AG10803 (cell line): ENCODE measurements at places on chromosomes 7 and 10.

GRCh38 chr7:13822678-13823077, 166.8 kb downstream of the ETV1 start:
- DNase-seq, result no peak

- peak; percentile 62 for DNase-seq
Observed at GRCh38 chr7:134724606-134725005, 54.8 kb upstream of the CALD1 start.

GRCh38 chr7:91169830-91170191, 94.4 kb upstream of the FZD1 start:
- no peak for DNase-seq

DNA sequence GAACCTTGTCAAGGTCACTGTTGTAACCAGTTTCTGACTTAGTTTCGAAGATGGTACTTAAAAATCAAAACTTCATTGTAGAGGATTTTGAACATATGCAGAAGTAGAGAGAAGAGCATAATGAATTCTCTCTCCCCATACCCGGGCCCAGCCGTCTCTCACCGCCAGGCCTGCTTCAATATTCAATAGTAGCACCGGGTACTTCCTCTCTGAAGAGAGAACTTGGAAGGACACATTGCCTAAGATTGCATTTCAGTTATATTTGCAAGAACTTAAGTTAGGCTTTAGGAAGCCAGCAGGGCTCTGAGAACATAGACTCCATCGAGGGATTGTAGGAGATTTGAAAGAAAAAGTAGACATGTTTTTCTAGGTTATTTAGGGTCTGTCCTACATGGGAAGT, 19.1 kb downstream of the LMTK2 start:
- no peak for DNase-seq

- peak; percentile 63 for DNase-seq
Observed at GRCh38 chr10:126397156-126397555, 8.9 kb upstream of the ADAM12 start.

DNA sequence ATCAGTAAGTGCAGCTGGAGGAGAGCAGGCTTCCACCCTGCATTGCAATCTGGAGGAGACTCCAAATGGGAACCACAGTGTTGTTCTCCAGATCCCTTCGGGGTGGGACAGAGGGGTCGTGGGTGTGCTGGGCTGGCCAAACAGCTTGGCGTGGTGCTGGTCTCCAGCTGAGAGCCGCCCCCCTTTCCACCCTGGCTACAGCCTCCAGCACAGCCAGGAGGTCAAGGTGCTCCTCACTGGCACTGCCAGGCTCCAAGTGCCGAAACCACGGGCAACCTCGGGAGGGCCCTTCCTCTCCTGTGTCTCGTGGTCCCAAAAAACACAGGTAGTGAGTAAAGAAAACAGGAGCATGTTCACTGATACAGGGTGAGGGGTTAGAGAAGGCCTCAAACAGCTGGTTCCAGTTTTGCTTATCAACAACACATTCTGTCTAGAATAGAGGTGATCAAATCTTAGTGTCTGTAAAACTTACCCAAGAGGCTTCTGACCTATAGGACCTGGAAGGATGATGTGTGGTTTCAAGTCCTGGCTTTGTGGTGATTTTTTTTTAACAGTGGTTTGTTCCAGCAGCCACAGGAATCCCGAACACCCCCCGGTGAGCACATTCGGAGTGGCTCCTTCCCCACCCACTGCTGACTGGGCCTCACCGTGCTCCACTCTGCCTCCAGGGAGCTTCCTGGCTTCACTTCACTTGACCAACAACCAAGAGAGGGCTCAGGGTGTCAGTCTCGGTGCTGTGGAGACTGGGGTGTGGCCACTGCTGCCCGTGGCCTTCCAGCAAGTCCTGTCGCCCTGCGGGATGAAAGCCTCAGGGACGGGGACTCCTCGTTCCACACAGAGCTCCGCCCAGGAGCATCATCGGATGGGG, 31.2 kb upstream of the EN2 start:
- DNase-seq, result peak; percentile 2

DNA sequence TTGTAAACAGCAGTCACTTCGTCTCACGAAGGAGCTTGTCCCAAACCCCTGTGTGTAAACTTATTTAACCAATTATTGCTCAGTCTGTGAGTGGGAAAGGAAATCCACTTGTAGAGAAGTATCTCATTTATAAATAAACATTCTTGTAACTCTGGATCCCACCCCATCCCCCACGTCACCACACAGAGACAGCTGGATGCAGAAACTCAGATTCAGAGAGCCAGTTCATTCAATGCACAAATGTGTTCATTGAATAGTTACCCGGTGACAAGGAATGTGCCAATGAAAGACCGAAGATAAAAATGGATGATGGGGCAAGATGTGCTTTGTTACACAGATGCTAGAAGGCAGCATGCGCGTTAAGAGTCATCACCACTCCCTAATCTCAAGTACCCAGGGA, 8.3 kb upstream of the OCM start:
- no peak for DNase-seq

DNA sequence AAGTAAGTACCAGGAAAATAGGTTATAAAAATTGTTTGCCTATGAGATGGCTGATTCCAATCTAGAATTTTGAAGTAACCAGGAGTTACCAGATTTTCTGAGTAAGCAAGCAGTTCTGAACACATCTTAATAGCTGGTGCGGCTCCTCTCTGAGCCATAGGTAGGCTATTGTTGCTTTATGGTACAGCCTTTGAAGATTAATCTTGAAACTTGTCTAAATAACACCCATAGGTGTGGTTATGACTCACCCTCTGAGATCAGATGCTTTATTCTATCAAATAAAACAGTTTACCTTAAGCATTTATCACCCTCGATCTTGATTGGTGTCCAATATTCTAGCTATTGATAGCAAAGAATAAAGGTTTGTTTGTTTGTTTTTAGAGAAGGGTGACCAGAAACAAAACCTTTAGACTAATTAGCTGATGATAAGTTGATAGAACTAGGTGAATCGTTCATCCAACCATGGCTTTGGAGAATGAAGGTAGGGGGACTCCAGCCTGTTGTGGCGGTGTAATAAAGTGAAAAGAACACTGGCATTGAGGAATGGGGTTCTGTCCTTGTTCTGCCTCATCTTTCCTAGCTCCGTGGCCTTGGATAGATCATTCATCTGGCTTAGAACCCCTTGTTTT, 72.2 kb downstream of the VTI1A start:
- no peak for DNase-seq

DNA sequence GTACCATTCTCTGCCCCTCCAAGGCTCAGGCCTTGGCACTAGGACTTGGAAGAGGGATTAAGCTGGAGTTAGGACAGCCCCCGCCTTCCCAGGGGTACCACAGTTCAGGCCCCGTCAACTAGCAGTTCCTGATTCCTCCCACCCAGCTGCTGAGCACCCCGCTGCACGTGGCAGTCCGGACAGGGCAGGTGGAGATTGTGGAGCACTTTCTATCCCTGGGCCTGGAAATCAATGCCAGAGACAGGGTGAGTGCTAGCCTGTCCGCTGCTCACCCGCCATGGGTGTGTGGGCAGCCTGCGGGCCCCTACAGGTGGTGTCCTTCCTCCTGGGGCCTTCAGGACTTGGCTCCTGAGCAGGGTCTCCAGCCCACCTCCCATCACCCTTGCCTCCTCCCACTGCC, 2.0 kb upstream of the HOGA1 start:
- no peak for DNase-seq

DNA sequence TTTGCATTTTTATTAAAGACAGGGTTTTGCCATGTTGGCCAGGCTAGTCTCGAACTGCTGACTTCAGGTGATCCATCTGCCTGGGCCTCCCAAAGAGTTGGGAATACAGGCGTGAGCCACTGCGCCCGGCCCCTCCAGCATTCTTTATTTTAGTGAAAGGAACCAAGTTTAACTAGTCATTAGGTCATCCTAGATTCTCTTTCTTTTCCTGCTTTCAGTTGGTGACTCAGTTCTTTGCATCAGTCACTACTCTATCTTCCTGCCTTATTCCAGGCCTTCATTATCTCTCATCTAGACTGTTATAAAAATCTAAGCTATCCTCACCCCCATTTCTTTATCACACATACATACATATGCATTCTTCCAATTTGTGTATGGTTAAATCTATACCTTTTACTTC, 63.7 kb downstream of the PRSS58 start:
- no peak for DNase-seq

DNA sequence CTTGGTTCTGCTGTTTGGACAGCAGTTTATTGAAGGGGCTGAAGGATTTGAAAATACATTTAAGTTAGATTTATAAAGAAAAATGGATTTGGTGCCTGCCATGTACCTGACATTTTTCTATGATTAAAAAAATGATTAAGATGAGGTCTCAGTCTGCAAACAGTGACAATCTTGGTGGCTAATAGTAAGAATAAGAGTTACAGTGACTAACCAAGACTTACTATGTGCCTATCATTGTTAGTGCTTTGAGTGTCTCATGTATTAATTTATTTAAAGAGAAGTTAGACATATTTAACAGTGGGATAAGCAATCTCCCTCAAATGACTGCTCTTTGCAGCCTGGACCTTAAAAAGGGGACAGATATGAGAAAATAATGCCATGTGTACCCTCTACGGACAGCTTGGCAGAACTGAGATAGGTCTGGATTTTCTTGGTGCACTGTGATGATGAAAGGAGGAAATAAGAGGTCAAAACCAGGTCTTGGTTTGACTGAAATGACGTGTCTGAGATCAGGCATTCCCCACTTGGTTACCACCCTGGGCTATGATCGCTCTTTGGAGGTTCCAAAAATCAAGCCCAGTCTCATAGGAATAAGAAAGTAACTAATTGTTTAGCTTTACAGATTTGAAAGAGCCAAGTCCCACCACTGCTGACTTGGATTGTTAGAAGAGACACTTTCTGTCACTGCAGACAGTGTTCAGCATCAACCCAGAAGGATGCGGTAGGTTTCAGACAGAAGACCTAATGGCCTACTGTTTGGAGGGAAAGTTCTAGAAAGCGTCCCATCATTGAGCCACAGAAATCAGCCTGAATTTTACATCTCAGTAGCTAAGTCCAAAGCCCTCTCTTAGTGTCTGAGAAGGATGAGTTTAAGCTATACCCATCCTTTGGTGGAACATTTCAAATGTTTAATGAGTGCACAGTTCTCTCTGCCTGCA, 2.1 kb downstream of the CASP7 start:
- DNase-seq, result peak; percentile 5

DNA sequence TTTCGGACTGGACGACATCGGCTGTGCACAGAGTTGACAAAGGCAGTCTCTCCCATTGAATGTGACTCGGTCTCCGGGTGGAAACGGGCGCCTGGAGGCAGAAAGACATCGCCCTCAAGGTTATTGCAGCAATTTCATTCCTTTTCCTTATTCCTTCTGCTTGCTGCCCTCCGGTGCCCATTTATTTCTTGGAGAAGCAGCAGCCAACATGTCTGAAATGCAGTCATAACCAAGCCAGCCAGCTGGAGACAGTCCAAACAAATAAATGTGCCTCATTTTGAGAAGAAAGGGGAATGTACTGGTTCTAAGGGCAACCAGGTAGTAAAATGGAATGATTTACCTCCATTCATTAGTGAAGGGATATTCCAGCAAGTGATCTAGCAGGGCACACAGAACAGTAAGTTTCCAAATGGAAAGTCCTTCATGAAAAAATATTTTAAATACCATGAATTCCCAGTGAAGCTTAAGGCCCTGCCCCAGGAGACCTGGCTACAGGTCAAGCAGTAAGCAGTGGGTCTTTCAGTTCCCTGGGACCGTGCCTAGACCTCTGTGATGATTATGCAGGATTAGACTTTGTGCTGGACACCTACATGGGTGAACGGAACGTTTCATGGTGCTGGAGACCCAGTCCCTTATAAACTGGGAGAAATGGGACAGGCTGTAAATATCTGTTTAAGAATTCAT, 86.6 kb downstream of the ABLIM1 start:
- DNase-seq, result no peak

GRCh38 chr7:88262562-88262961, 42.7 kb upstream of the SRI start:
- DNase-seq, result no peak

DNA sequence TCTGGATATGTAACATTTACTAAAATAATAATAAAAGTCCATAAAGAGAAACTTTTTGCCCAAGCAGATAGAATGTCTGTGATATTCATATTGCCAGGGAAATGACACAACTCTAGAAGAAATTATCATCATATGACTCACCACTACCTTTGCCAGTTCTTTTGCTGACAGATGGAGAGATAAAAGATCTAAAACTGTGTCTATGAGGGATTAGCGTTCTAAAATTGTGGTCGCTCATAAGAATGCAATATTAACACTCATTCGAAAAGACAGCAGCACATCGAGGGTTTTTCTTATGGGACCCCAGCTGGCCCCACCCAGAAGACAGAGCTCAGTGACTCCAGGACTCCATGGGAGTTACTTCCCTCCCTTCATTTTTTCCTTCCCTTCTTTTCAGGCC, 16.6 kb upstream of the LANCL2 start:
- DNase-seq, result peak; percentile 39

GRCh38 chr10:90417029-90417428, 440.8 kb downstream of the HTR7 start:
- DNase-seq, result peak; percentile 1

DNA sequence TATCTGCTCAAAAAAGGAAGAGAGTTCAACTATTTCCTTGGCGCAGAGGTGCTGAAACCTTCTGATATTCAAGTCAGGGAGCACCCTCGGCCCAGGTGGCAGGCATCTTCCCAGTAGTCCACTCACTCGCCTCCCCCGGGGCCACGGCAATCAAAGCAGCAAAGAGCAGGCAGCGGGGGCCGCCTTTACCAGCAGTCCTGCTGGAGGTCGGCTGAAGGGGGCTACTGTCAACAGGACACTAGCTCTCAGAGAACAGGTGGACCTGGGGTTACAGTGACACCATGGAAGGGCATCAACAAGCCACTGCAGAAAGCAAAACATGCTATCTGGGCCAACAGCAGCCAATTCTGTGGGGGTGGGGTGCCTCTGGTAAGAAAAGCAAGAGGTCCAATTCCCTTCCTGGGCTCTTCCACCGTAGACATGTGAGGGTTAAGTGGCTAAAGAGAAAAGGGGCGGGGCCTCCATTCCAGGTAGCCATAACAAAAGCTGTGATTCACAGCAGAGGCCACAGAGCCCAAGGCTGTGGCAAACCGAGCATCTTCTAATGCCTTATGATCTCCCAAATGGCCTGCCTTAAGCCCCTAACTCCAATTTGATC, 9.4 kb downstream of the FZD9 start:
- no peak for DNase-seq

- no peak for DNase-seq
Observed at GRCh38 chr10:70437721-70438120, 3.8 kb downstream of the NODAL start.

DNA sequence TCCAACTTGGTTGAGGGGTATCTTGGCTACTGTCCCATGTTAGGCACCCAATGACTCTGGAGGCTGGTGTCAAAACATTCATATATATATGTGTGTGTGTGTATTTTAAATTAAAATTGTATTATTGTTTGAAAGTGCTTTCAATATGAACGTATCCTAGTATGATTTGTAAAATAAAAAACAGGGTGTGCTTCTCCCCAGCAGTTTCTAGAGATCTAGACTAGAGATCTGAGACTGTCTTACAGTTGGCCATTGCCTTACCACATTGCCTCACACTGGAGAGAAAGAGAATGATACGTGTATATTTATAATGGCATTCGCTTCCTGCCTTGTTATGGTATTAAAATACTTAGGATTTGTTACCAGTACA, 1.2 kb downstream of the BAG3 start:
- peak; percentile 72 for DNase-seq

- DNase-seq, result peak; percentile 79
Observed at GRCh38 chr7:120053390-120053961, 219.5 kb upstream of the KCND2 start.

GRCh38 chr10:74753442-74754211, 72.8 kb upstream of the KAT6B start:
- peak; percentile 98 for DNase-seq
